CD4-positive, CD25-positive, alpha-beta regulatory T cell (primary cell): ENCODE measurements at places on chromosomes 11 and 22. TPM values are rescaled to one million over a fixed set of nuclear protein-coding genes. Genes with fewer than 3 reads are reported as not detected.

The MOGAT2 gene
- total RNA-seq = not detected

GRCh38 chr22:38423512-38424503 lies 31.2 kb downstream of the KCNJ4 start:
- no peak for DNase-seq

DNA sequence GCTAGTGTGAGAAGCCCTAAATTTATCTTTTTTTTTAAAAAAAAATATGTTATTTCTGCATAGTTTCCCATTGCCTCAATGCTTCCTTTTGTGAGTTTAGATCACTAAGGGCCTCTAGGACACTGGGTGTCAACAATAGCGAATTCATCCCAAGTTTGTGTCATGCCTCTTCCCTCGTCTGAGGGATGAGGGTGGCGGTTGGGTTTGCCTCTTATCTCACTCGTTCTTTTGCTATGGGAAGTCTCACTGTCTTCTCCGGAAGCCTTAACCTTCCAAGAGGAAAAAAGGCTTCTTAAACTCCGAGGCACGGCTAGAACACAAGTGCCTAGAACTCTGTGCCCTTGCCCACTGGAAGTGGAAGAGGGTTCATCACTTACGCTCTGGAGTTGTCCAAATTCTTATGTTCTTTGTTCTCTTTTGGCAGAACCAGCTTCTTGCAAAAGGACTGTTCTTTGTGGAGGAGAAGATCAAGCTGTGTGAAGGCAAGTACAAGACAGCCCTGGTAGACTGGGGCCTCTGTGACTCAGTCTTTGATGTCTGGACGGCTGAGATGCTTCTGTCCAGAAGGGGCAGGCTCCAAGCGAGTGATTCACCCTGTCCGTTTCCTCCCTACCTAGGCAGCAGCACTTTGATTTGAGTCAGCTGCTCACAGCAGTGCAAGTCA lies 78.5 kb downstream of the TRAF6 start:
- no peak for DNase-seq

- DNase-seq = no peak
Measured at GRCh38 chr11:106156290-106156937, 79.0 kb downstream of the AASDHPPT start.

- no peak for DNase-seq
Measured at GRCh38 chr11:131665344-131665968, 295.0 kb downstream of the NTM start.

DNA sequence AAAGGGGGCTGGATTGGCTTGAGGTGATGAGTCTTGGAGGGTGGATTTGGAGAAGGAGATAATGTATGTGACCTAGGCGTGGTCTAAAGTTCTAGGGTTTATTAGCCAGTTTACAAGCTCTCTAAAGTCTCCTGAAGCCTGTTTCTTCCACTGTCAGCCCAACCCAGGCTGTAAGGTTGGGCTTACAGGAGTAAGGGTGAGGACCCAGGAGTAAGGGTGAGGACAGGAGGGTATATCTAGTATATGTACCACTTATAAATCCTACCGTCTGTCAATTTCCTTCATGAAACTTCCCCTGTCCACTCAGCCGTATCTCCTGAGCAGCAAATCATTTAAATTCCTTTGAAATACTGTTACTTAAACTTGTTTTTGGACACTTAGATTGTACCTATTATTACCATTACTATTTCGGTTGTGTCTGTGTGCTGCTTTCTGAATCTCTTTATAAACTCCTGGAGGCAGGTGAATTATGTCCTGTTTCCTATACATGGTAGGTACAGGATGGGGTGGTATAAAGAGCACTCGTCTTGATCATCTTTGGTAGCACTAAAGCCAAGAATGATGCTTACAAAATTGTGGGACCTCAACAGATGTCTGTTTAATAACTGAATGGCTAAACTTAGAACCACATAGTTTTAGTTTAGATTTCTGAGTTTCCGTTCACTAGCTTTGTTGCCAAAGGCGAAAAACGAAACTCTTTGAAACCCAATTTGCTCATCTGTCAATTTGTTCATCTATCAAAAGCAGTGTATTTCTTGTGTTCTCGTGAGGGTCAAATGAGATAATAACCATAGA lies 192.0 kb downstream of the GRIK4 start:
- no peak for DNase-seq

GRCh38 chr11:47099214-47099917 lies 77.3 kb downstream of the ARFGAP2 start:
- no peak for DNase-seq

DNA sequence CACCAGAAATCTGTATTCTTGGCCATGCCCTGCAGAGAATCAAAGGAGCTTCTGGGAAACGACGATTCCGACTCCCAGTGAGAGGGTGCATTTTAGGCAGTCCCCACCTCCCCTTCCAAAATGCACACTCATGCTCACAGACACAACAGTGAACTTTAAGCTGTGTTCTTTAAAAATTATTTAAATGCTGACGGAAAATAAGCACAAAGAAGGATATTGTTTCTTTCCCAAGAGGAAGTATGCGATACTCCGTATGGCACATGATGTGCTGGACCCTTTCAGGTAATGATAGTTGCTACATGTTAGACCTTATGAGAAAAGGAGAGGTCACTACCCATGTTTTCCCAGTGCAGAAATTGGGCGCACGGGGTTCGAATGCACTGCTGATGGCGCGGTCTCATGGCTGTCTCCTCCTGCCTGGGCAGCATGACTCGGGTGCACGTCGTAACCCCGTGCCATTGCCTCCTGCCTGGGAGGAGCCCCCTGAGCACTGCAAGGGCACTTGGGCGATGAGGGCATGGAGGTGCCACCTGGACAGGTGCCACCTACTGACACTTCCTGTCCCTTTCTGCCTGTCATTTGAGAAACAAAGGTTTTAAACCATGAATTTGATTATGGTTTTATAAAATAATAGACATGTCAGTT lies 63.9 kb upstream of the CTTN start:
- DNase-seq = no peak
